ENCODE measurements at places on chromosomes 1 and 21.

DNA sequence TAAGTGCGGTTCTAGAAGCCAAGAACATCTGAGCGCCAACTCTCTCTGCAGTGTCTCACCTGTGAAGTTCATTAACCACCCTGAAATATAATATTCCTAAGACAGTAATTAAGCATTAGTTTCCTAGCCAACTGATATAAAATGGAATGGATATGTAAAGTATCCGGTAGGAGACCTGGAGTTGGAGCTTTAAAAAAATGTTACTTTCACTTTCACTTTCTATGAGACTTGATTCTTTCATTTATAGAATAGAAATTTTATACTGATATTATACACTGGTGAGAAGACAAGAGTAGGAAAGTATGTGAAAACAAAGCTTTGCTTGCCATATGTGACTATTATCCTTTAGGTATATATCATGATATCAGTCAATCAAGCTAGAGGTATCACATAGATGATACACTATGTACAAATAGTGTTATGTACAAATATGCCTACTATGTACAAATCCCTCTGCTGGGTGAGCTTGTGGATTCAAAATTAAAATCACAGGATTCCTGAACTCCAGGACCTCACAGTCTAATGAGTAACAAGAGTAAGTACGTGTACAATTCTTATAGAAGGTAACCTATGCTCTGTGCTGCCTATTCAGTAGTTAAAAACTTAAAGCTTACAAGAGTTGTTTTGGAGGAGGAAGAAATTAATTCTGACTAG lies 934.2 kb downstream of the TTLL7 start:
- DNase-seq = peak; percentile 81

DNA sequence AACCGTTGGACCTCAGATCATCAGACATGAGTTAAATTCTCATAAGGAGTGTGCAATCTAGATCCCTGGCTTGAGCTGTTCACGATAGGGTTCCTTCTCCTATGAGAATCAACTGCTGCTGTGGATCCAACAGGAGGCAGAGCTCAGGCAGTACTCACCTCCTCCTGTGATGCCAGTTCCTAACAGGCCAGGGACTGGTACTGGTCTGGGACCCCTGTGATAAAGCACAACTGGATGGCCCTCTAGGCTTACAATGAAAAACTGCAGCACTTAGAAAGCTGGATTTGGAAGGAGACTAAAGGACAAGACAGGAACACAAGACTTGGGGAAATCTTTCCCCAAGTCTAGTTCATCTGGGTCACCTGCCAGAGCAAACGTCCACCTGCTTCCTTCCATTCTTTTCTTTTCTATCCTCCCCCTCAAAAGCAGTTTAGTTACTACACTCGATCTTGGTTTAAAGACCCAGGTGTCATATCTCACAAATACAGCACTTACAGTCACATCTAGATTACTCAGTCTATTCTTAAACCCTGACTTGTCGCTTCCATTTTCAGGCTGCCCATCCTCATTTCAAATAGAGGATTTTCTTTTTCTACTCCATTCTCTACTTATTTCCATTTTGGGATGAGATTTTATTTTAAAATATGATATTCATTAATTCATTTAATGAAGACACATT lies 59.8 kb downstream of the PTPN14 start:
- no peak for DNase-seq

DNA sequence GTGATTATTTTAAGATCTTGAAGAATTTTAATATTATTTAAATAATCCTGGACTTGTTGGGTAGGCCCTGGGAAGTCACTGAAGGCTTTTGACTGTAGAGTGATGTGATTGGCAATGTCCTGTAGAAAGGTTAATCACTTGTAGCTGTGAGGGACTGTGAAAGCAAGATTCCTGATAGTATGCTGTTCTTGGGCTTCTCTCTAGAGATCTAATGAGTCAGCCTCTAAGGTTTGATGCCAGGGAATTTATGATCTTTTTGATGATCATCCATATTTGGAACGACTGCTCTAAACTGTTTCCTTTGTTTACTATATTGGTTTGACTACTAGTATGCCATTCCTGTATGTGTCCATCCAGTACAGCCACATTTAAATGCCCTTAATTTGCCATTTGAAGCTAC lies 56.5 kb downstream of the CAMSAP2 start:
- no peak for DNase-seq

- DNase-seq = peak; percentile 74
These were observed 1.2 kb downstream of the LMNA start for GRCh38 chr1:156115514-156116374.

DNA sequence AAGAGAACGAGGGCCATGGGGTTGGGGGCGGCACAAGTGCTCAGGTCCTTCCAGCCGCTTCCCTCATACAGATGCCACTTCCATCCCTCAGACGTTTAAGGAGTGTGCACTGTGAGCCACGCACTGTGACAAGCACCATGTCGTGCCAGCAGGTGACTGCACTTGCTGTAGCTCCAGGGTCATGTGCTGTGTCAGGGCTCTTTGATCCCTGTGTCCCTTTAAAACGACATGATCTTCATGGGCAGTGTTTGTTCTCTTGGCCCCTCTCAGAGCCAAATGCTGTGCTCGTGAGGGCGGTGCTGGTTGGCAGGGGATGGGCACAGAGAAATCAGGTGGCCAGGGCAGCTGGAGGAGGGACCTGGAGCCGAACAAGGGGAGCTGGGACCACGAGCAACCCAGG lies 19.9 kb downstream of the IL10RB start:
- DNase-seq = no peak

DNA sequence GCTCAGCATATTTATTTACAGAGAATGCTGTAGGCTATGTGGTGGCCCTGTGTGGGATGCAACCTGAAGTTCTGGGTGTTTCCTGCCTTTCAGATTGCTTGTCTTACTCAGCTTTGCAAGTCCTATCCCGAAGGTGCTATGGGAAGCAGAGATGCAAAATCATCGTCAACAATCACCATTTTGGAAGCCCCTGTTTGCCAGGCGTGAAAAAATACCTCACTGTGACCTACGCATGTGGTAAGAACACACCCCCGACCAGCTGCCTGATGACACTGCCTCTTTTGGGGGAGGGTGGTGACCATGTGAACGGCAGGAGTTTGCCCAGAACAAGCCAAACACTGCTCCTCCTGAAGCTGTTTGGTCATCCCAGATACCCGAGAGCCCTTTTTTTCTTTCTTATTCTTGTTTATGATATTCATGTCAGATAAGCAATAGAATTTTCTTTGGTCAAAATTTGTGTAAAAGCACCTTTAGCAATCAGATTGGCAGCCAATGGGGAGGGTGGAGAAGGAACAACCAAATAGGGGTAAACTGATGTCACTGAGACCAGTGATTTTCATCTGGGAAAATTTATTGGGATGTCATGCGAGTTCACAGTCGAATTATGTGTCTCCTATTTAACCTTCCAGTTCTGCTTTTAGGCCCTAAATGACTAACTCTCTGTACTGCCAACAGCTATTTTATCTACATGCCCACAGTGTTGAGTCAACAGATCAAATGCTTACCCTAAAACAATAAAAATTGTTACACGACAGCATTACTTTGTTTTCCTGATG lies 82.6 kb downstream of the EVA1C start:
- DNase-seq = peak; percentile 37

Data from OCI-M1 (cell line).